CD8-positive, alpha-beta memory T cell (primary cell): ENCODE measurements at places on chromosomes 3 and 15. TPM values are rescaled to one million over a fixed set of nuclear protein-coding genes. Genes with fewer than 3 reads are reported as not detected.

The CPLX3 gene
- not detected for total RNA-seq

The SLC35G2 gene
- total RNA-seq, result 2.7 TPM

The RASGRF1 gene
- total RNA-seq, result not detected

The BCHE gene
- not detected for total RNA-seq

The ANKUB1 gene
- not detected for total RNA-seq

- no peak for DNase-seq
Observed at GRCh38 chr3:16069149-16069922, 105.1 kb upstream of the GALNT15 start.

DNA sequence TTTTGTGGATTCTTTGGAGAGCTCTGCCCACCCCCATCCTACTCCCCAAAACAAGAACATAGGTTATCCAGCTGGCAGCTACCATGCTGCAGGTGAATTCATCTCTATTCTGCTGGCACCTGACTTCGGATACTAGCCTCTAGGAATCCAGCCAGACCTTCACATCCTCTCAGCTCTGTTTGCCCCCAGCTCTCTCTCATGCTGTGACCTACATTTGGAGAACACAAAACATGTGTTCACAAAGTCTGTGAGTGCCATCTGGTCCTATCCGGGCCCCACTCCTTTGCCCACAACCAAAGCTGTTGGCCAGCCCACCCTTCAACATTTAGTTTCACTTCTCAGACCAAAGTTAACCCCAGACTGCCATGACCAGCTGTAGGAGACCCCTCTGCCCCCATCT lies 89.4 kb upstream of the C3orf80 start:
- DNase-seq, result no peak

DNA sequence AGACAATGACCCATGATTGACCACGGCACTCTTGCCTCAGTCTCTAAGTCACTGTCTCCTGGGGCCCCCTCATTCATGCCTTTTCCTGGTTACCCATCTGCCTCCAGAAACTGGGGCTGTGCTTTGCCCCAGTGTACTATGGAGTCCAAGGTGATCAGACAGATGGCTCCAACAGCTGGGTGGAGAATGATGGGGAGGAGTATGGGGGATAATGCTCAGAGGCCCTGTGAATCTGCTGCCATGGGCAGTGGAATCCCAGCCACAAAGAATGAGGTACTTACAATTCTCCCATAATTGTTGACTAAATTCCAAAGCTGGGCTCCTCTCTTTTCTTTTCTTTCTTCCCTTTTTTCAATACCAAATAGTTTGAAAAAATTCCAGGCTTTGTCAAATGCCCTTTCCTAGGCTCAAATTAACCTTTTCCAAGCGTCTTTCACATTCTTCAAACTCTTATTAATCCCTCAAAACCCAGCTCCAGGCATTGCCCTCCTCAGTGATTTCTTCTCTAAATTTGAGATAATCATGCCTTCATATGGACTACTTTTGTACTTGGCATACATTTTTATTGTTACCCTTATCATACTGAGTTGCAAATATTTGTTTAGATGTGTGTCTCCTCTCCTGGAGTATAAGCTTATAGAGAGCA lies 148.5 kb upstream of the ICE2 start:
- DNase-seq, result no peak

DNA sequence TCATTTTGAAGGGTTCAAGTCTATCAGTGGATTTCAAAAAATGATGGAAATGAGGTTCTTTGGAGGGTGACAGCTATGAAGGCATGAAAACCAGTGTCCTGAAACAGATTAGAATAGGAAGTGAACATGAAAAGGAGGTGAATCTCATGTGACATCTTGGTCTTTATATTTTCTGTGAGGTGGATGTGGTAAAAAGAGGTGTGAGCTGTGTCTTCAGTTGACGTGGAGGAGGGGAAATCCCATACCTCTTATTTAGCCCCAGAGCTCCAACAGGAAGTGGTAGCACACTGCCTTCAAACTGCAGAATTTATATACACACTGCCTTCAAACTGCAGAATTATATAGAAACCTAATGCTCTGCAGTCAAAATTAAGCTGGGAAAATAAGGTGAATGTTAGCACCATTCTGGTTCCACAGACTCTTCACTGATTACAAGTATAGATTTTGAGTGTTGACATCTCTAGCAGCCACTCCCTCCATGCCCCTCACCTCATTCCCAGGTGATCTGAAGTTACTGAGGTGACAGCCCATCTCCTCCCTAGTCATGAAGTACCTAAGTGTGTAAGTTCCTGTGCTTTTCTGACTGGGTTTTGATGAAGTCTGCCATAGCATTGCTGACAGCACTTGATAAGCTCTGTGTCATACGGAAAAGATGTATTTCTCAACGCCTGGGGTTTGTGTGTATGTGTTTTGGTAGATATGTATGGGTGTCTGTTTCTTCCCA lies 2.7 kb downstream of the RAB8B start:
- peak; percentile 81 for DNase-seq
